ENCODE measurements at places on chromosomes 1 and 21. TPM values are rescaled to one million over a fixed set of nuclear protein-coding genes. Genes with fewer than 3 reads are reported as not detected.

Gene LINGO4
- not detected for total RNA-seq

- DNase-seq: no peak
Observed at GRCh38 chr1:2233997-2234761, 6.1 kb downstream of the SKI start.

- no peak for DNase-seq
Observed at GRCh38 chr1:8409606-8410005, 91.7 kb downstream of the SLC45A1 start.

Gene PMVK
- 49.9 TPM for total RNA-seq

Gene WNT3A
- total RNA-seq: 0.49 TPM

GRCh38 chr1:43634721-43635120 is 15.2 kb upstream of the KDM4A start:
- no peak for DNase-seq

GRCh38 chr21:44706706-44707581 is 4.4 kb downstream of the TSPEAR start:
- DNase-seq: no peak

DNA sequence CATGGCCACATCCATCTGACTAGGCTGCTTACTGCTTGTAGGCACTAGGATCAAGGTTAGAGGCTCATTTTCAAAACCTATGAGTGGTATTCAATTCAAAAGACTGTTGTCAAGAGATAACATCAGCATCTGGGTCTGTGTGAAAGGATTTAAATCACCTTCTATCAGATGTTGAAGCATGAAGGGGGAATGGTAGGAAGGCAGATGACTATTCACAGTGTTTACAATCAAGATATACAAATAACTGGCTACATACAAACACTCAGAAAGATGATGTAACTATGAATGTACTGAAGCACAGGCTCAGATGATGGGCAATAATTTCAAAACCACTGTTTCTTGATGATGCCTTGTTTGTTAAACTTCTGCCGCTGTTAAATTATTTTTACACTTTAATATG is 249.2 kb downstream of the SLC45A1 start:
- no peak for DNase-seq

Gene SPATA46
- not detected for total RNA-seq

Gene C1orf159
- total RNA-seq: 19.1 TPM

DNA sequence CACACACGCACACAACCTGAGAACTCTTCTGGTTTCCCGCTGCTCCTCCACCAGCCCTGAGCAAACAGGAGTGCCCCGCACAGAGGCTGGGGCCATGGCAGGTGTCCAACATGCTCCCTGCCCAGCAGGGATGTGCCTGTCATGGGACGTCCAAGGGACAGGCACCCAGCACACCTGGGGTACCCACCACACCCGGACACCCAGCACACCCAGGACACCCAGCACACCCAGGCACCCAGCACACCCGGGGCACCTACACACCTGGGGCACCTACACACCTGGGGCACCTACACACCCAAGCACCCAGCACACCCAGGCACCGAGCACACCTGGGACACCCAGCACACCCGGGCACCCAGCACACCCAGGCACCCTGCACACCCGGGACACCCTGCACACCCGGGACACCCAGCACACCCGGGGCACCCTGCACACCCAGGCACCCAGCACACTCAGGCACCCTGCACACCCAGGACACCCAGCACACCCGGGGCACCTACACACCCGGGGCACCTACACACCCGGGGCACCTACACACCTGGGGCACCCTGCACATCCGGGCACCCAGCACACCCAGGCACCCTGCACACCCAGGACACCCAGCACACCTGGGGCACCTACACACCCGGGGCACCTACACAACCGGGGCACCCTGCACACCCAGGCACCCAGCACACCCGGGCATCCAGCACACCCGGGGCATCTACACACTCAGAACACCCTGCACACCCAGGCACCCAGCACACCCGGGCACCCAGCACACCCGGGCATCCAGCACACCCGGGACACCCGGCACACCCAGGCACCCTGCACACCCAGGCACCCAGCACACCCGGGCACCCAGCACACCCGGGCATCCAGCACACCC is 37.9 kb downstream of the UBE2G2 start:
- DNase-seq: no peak

DNA sequence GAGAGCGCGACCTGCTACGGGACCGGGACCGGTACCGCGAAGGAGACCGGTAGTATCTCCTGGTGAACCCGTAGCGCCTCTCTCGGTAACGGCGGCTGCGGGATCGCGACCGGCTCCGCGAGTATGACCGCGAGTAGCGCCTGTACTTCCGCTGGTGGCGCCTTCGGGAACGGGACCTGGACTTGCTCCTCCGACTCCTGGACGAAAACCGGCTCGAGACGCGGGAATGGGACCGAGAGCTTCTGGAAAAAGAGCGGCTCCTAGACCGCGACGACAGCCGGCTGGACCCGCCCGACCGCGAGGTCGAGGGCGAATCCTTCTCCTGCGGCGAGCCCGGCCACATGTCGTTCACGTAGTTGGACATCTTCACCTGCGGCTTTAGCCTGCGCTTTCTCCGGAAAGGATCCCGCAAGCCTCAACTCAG is 642 bp downstream of the RSRP1 start:
- no peak for DNase-seq

- DNase-seq: no peak
Observed at GRCh38 chr1:190942475-190942874, 464.8 kb upstream of the BRINP3 start.

Gene WDR64
- total RNA-seq: not detected

DNA sequence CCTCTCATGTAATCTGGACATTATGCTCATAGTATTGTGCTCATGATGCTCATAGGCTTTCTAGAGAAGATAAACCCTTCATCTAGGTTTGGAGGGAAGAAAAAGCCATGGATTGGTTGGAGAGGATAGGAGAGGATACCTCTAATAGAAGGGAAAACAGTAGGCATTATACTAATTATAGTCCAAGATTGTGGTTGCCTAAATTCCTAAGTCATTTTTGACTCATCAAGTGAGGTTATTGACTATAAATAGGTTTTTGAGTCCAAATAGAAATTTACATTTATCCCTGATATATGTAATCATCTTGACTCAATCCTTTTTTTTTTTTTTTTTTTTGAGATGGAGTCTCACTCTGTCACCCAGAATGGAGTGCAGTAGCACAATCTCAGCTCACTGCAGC is 5.0 kb downstream of the SYT11 start:
- no peak for DNase-seq

DNA sequence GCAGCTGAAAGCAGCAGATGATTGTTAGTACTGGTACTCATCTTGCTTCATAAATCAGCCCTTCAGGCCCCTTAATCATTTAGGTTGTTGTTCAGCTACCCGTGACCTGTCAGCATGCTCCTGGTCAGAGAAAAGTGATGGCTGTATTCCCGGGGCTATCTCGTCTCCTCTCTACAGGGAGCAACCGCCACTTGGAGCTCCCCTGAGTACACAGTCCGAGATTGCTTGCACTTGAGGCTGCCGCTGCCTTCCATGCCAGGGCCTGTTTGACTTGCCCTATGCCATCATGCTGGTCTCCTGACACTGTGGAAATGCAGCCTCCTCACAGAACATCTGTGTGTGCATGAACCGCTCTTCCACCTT is 97.5 kb downstream of the SPATA46 start:
- DNase-seq: no peak

All from Caki2 (cell line).